Activated naive CD4-positive, alpha-beta T cell treated with Interleukin-2 at 50 U/mL for 16 hours (primary cell): ENCODE measurements at places on chromosomes 3 and 15.

DNA sequence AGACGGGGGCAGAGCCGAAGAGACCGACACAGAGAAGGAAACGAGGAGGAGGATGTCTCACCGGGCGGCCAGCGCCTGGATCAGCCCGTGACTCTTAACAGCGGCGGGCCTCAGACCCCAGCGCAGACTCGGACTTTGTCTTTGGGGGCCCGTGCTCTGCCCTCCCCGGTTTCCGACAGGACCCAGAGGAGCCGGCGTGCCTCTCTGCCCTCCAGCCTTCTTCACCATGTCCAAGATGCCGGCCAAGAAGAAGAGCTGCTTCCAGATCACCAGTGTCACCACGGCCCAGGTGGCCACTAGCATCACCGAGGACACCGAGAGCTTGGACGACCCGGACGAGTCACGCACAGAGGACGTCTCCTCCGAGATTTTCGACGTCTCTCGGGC lies 1.0 kb downstream of the TSC22D2 start:
- no peak for DNase-seq

DNA sequence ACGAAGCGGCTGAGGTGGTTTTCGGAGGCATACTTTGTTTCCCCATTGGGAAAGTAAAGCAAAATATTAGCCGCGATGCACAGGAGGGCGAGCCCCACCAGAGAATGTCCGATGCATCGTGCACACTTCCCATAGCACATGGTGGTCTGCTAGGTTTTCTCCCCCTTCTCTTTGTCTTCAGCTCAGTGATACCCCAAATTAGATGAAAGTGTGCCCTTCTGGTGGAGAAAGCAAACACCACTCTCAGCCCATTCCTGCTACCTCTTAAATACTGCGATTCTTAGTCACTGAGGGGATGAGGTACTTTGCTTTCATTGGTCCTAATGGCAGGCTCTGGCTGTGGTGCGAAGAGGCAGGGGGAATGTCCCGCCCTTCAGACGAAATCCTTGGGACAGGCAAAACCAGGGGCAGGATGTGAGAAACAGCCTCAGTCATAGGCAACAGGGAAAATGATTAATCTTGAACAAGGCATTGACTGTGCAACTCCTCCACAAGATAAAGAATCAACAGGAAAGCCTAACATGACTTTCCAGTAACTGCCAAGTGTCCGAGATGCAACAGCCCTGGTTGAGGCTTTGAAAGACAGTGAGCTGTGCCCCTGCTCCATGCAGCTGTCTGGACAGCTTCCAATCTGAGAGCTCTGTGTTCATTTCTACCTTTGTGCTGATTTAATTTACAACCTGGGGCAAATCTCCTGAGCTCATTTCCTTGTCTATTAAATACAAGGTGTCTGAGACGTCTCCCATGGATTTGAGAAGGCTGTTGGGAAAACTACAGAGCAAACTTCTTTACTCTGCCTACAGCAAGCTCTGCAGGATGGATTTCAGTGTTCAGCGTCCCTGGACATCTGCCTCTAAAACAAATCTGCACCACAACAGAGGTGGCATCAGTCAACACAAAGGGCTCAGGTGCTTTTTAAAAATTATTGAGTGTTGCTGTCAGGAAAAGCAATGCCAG lies at the start of gene TM4SF1:
Gene TM4SF1 (minus strand): TSS at position 242 of the 957 bp plus-strand sequence. CDS start 102 bp downstream, at position 140.
- no peak for DNase-seq

DNA sequence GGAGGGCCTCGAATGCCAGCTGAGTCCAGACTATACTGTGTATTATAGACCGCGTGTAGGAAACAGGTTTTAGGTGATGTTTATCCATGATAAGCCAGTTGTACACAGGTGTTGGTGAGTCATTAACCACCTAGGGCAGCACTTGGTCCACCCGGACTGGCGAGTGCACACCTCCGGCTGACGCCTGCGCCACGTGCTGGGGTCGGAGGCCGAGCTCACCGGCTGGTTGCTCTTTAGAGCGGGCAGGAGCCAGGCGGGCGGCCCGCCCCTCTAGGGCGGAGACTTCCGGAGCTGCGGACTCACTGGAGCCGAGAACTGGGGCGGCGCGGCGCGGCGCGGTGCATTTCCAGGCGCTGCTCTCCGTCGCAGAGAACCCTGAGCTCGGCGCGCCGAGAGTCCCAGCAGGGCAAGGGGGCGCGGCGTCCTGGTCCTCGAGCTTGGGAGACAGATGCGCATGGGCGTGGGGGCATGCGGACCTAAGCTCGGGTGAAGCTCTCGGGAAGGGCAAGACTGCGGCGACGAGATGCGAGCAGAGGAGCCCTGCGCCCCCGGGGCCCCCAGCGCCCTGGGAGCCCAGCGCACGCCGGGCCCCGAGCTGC lies at the start of gene ESYT3:
Gene ESYT3 (plus strand): TSS at position 341 of the 599 bp plus-strand sequence. CDS start 183 bp downstream, at position 524.
- DNase-seq: peak; percentile 46

DNA sequence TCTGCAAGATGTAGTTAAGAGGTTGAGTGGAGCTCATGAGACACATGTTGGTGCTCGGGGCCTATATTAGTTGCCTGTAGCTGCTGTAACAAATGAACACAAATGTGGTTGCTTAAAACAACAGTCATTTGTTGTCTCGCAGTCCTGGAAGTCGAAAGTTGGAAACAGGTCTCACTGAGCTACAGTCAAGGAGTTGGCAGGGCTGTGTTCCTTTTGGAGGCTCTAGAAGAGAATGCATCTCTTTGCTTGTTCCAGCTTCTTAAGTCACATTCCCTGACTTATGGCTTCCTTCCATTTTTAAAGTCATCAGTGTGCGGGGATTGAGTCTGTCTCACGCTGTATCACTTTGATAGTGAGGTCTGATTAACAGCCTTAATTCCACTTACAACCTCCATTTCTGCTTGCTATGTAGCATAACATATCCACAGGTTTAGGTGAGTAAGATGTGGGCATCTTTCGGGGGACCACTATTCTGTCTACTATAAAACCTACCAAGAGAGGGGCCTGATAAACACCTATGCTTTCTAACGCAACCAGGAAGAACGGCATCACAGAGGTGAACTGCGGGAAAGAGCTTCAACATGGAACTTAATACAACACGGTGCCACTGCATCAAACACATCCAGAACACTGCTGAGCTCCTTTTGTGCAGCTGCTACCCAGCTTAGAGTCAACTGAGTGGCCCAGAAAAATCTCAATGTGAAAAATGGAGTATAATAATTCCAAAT lies 119.4 kb downstream of the ATP10A start:
- DNase-seq: no peak

DNA sequence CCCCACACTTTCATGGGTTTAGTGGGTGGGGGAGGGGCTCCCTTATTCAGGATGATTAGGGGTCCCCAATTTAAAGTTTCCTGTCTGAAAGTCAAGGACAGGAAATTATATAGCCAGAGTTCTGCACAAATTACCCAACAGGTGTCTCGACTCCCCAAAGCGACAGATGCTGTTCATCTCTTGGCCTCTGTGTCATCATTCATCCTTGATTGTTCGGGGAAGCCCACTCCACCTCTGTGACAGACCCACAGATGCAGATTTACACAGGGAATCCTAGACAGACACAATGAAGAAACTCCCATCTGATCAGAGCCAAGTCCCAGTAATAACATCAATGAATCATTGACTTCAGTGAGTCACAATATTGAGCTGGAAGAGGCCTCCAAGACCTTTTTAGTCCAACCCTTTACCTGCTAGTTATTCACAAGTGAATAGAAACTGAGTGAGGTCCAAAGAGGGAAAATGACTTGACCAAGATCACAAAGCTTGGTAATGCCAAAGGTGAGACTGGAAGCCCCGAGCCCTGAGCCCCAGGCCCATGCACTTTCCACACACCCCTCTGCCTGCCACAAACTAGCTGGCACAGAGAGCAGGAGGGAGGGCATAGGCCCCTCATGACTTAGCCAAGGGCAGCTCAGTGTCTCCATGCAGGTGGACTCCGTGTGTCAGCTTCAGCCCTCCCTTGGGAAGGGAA lies 7.9 kb upstream of the SRP14 start:
- no peak for DNase-seq

- DNase-seq: no peak
These were observed 104.2 kb downstream of the MAP4 start for GRCh38 chr3:47912006-47912504.

- no peak for DNase-seq
These were observed 94.4 kb downstream of the LRRN1 start for GRCh38 chr3:3893590-3893989.

GRCh38 chr15:54719325-54719724 lies 477.4 kb downstream of the RSL24D1 start:
- DNase-seq: no peak

- no peak for DNase-seq
These were observed 256.0 kb upstream of the CTDSPL start for GRCh38 chr3:37605572-37606153.

DNA sequence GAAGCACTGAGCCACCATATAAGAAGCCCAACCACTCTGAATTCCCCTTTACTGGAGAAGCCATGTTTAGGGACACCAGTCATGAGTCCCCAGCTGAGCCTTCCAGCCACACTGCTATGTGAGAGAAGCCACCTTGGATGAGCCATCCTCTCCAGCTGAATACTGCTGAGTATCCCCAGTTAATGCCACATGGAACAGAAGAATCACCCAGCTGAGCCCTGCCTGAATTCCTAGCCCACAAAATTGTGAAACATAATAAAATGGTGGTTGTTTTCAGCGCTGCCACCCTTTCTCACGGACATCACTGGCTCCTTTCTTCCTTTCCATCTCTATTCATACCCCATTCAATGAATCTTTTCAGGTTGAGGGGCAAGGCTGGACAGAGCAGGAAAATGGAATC lies 22.1 kb upstream of the LYZL4 start:
- DNase-seq: no peak

- no peak for DNase-seq
These were observed 193.1 kb downstream of the EPHA3 start for GRCh38 chr3:89300526-89300925.

DNA sequence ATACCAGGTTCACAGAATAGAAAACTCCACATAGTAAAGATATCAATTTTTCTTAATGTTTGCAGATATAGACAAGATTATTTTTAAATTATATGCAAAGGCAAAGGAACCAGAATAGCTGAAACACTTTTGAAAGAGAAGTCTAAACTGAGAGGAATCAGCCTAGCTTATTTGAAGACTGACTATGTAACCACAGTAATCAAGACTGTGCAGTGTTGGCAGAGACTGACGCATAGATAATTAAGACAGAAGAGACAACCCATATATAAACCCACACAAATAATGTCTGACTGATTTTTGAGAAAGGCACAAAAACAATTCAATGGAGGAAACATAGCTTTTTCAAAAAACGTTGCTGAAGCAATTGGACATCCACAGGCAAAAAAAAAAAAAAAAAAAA lies 28.6 kb upstream of the ACKR4 start:
- DNase-seq: no peak

DNA sequence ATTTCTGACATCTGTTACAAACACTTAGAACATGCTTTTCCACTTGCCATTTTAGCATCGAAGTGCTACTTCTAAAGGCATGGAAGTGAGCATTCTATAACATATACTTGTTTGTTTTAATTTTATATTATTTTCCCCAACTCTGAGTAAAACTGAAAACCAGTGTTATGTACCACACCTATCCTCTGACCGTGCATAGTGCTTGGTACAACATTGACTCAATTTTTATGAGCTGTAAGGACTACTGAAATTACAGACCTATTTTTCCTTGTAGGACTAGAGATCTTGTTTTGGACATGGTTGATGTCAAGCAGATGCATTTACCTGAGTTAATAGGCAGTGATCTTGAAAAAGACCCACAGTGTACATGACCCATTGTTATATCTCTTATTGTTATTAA lies 51.5 kb upstream of the CCNB2 start:
- no peak for DNase-seq

- no peak for DNase-seq
These were observed 1.5 kb downstream of the IQCF5 start for GRCh38 chr3:51873876-51874275.

- peak; percentile 29 for DNase-seq
These were observed 16.2 kb upstream of the ANKDD1A start for GRCh38 chr15:64895285-64896065.

- DNase-seq: no peak
These were observed 79.4 kb downstream of the COL6A5 start for GRCh38 chr3:130424837-130425236.

GRCh38 chr3:175005881-175006280 lies 146.7 kb downstream of the NAALADL2 start:
- DNase-seq: no peak

DNA sequence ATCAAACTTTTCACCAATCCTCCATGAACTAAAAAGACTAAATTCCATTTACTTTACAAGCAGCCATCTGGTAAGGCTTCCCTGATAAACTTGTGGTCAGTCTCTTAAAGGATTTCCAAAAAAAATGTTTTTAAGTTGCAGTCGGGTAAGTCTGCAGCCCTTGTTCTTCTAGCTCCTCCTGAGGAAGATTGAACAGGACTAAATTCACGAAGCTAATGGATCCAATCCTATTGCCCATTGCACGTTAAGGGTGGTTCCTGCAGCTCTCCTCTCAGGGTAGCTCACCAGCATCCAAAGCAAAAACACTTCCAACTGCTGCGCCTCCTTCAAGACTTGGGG lies 2.8 kb downstream of the HES1 start:
- no peak for DNase-seq

GRCh38 chr15:96341513-96342405 lies 11.3 kb downstream of the NR2F2 start:
- no peak for DNase-seq

DNA sequence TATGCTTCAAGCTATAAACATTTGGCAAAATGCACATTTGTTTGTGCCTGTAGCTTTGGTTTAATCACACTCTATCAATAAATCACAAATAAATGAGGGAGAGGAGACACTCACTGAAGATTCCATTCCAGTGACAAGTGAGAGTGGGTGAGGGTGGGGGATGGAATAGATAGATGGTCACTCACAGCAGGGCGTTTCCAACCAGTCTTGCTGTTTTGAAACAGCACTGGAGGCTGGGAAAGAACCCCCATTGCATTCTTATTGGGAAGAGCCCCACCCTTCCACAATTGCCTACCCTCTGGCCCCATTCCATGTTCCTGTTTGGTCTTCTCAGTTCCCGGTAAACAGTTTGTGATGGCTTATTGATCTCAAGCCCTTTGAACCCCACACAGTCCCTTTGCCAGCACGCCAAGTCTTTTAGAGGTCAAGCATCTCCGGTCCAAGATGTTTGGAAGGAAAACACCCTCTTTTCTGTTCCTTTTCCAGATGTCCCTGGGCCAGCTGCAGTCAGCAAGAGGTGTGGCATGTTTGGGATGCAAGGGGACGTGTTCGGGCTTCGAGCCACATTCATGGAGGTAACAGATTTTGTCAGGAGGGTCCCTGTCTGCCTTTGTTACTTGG lies 30.7 kb downstream of the LMCD1 start:
- DNase-seq: no peak

DNA sequence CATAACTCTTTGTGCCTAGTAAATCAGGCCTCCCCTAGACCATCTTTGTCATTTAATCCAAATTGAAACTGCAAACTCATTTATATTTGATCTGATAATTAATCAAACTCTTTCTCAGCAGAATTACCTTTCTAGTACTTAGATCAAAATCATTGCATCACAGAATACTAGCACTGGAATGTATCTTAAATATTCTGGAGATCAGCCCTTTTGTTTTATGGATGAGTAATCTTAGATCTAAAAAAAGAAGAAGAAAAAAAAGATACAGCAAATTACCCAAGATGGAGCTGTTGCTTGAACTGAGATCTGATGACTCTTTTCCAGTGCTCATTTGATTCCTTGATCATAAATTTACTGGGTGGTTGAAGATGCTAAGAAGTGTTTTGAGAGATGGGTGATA lies 47.9 kb downstream of the NAALADL2 start:
- no peak for DNase-seq

GRCh38 chr3:191966556-191966955 lies 505.6 kb downstream of the PYDC2 start:
- no peak for DNase-seq

GRCh38 chr3:65778968-65779367 lies 259.8 kb downstream of the MAGI1 start:
- no peak for DNase-seq
